ENCODE measurements at places on chromosomes 16 and 17.
A peak's percentile ranks its signal among the peaks of the same experiment; 100 is the strongest.

DNA sequence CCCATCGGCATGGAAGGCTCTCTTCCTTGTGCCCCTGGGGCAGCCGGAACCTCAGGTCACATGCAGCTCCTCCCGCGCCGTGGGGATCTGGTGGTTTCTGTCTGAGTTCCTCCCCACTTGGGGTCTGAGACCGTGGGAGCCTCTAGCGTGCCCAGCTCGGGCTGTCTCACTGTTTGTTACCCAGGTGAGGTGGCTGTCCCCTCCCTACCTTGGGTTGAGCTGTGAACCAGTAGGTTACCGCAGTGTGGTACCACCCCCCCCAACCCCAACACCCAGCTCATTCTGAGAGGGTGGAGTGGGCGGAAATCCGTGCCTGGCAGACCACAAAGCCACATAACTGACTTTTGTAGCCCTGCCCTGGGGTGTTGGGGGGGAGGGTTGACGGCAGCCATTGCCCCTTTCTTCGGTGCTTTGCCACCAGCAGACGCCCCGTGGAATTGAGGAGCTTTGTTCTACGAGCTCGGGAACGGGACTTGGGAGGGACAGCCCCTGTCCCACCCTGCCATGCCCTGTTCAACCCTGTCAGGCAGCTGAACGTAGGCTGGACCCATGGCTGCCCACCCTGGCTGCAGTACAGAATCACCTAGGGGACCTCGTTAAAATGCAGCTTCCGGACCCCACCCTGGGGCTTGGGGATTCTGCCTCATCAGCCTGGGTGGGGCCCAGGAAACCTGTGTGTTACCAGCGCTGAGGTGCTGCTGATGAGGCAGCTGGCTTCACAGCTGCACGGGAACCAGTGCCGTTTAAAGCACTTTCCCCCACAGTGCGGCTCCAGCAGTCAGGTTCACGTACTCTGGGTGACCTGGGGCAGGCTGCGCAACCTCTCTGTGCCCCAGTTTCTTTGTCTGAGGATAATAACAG is 18.5 kb downstream of the RAP1GAP2 start:
- peak; percentile 77 for DNase-seq

- no peak for DNase-seq
These were observed 18.1 kb upstream of the ICAM2 start for GRCh38 chr17:64038331-64039105.

GRCh38 chr17:63035271-63035670 is 69.2 kb downstream of the TANC2 start:
- DNase-seq = no peak

DNA sequence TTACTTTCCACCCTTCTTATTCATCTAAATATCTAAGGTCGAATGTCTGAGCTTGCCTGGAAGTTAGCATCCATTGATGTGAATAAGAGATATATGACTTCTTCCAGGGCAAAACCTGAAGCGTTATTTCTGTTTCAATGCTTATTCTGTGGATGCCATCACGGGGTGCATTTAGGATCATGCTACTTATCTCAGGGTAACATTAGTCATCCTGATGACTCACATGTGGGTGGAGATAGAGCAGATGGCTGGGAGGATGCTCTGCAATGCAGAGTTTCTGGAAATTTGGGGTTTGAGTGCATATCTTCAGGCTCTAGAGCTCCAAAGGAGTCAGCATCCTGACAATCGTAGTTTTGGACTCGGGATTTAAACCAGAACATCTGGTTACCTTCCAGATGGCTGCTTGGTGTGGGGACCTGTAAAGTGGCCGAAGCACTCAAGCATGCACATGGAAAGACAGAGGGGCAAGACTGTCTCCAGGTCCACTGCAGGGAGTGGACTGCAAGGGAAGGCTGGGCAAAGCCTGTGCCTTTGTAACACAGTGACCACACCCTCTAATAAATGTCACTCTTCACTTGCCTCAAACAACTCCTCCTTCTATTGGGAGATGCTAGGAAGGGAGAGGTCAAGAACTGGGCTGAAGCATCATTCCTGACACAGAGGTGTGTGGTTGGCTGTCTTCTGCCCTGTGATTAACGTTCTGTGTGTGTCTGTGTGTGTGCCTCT is 175.2 kb upstream of the SALL1 start:
- no peak for DNase-seq

GRCh38 chr16:57474671-57475661 is 11.3 kb downstream of the DOK4 start:
- no peak for DNase-seq

DNA sequence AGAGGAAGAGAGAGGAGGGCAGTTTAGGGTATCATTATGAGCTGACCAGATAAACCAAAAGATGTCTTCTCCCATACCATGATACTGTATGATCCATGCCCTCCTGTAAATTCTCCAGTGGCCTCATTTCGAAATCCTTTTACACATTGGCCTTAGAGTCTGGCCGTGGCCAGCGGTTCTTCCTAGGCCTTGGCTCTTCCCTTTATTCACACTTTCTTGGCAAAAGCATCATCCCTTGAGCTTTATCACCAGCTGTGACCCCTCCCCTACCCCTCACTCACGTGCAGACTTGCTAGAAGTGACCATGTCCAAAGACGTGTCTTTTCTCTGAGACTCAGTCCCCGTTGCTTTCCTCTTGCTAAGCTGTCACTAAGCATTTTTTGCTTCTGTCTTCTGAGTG is 22.8 kb downstream of the KATNIP start:
- DNase-seq = no peak

GRCh38 chr17:64130559-64131001 is 636 bp upstream of the ERN1 start:
- no peak for DNase-seq

- no peak for DNase-seq
These were observed 59.4 kb upstream of the XYLT1 start for GRCh38 chr16:17529982-17530760.

DNA sequence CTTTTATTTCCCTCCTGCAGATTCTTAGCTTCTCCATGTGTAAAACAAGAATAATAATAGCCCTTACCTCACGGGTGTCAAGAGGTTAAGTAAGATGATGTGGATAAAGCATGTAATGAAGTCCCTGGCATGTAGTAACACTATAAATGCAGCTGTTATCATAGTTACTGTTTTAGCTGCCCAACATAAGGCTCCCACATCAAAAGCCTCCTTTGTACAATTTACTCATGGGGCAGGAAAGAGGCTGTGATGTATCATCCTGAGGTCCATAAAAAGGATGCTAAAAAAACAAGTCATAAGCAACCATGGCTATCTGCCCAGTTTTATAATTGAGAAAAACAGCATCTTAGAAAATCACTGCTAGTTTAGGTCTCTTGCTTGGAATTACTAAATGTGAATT is 339.7 kb downstream of the CA10 start:
- DNase-seq = no peak

DNA sequence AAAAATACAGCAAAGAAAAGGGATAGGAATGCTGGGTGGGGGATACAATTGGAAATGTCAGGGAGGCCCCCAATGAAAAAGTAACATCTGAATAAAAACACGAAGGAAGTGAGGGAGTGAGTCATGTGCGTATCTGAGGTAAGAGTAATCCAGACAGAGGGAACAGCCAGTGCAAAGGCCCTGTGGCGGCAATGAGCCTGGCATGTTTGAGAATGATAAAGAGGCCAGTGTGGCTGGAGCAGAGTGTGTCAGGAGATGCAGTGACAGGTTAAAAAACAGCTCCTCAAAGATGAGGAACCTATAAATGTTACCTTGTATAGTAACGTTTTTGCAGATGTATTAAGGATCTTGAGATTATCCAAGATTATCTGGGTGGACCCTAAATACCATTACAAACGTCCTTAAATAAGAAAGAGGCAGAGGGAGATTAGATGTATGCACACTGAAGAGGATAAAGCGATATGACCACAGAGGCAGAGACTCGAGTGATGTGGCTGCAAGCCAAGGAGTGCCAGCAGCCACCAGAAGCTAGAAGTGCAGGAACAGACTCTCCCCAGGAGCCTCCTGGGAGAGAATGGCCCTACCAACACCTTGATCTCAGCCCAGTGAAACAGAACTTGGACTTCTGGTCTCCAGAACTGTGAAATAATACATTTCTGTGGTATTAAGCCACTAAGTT is 17.8 kb upstream of the SLC35B1 start:
- no peak for DNase-seq

DNA sequence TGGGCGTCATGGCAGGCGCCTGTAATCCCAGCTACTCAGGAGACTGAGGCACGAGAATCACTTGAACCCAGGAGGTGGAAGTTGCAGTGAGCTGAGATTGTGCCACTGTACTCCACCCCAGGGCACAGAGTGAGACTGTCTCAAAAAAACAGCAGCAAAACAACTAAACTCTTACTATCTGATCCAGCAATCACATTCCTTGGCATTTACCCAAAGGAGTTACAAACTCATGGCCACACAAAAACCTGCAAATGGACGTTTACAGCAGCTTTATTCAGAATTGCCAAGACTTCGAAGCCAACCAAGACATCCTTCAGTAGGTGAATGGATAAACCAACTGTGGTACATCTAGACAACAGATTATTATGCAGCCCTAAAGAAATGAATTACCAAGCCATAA is 4.0 kb downstream of the SIAH1 start:
- DNase-seq = no peak

- DNase-seq = no peak
These were observed 18.4 kb downstream of the MYH1 start for GRCh38 chr17:10499950-10500349.

- DNase-seq = peak; percentile 13
These were observed 699 bp upstream of the MAP1LC3B start for GRCh38 chr16:87391324-87391949.

DNA sequence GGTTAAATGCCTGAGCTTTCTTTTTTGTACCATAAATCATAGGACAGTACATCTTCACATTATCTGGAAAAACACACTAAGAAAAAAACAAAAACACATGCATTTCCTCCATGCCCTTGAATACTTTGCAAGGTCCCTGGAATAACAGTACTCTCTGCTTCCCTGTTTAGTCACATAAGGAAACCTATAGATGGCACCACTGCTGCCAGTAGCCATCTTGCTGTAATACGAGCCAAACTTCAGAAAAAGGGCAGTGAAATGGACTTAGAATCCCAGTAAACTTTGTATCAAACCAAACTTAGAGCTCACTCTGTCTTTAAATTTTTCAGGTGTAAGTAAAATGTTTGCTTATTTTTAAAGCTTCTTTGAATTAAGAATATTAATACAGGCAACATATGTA is 435.5 kb downstream of the KCNJ2 start:
- no peak for DNase-seq

DNA sequence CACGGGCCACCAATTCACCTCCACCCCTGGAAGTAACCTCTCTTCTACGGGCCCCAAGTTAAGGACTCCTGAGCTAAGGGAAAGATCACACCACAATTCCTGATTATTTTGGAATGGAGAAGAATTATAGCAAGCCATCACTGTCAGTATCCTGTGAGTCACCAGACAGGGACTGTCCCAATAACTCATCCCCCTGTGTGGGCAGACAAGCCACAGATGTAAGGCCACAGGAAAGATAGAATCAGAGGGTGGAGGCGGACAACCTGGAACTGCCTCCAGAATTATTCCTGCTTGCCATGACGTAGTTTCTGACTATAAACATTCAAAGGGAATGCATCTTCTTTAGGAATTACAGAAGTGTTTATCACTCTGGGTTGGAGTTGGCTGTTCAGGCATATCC is 5.8 kb upstream of the MYO1D start:
- no peak for DNase-seq

DNA sequence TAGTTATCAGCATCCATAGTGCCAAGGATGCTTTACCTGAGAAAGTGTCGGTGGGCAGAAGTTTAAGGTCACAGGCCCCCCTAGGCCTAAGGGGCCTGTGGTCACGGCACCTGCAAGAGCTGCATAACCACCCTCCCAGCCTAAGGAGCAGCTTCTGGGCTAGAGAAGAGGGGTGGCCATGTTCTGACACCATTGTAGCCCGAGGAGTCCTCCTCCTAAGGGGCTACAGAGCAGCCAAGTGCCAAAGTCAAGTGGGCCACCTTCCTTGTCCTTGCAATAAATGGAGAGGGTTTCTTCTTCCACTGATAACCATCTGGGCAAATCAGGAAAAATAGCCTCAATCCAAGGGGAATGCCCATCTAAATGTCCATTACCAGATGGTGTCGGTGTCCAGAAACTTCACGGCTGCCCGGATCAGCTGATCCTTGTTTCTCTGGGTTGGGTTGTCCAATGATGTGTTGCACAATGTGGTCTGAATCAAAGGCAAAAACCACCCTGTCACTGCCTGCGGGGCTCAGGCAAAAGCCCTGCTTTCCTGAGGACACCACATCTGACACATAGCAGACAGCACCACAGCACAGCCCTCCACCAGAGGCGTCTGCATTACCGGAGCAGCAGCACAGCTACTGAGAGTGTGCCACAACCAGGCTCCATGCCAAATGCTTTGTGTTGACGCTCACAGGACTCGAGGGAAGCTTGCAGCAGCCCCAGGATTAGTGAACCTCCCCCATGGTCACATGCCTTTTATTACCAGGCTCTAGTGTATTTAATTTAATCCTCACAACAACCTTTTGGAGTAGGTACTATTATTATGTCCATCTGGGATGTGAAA is 12.8 kb downstream of the ATPAF2 start:
- no peak for DNase-seq
